ENCODE measurements at places on chromosomes 16 and 17.
A peak's percentile ranks its signal among the peaks of the same experiment; 100 is the strongest.

GRCh38 chr17:44385287-44386181 lies 3.9 kb downstream of the ITGA2B start:
- peak; percentile 35 for DNase-seq

- no peak for DNase-seq
Observed at GRCh38 chr16:3122926-3123570, 10.7 kb downstream of the ZNF205 start.

DNA sequence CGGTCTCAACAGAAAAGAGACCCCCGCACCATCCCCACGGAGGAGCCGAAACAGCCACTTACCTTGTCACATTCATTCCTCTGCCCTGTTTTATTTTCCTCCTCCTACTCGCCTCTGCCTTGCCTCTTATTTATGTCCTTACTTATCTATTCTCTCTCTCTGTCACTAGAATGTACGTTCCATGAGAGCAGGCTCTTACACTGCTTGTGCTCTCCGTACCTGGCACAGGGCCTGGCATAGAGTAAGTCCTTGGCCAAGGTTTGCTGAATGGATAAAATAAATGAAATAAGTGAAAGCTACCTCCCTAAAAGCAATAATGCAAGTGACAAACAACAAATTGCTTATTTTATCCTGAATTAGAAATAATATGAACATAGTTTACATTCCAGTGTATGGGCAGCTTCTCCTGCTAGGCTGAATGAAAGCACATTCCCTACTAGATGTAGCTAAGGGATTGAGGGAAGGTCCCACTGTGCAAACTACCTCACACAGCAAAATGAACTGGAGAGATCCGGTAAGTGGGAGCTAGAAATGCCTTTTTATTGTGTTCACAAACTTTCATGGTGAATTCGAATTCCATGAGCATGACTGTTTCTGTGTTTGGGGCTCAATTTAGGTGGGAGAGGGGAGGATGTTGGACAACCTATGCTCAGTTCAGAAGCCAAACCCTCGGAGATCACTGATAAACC lies 173.1 kb downstream of the PARN start:
- DNase-seq = no peak

GRCh38 chr17:59842901-59843652 lies 49.7 kb downstream of the TUBD1 start:
- no peak for DNase-seq

DNA sequence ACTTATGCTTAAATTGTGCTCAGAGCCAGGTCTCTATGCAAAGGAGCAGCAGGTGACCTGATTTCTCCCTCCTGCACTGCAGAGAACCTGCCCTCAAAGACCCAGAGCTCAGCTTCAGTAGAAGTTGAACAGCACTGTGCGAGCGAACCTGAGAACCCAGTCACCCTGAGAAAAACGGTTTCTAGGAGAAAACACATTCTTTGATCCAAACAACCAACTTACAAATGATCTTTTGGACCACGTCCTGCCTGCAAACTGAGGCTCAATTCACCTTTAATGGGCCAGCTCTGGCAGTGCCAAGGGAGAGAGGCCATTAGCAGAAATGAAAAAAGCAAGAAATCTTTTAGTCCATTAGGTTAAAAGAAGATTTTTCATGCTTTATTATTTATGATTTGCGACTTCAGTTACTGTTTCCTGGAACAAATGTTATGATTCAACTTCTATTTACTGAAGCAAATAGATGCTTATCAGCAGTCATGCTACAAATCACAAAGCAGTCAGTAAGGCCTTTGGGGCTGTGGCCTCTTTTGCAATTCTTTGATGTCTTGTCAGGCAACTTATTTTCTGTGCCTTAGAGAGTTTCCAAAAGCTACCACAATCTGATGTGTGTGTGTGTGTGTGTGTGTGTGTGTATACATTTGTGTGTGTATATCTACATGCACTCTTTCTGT lies 65.7 kb upstream of the LRRC37A3 start:
- peak; percentile 15 for DNase-seq

DNA sequence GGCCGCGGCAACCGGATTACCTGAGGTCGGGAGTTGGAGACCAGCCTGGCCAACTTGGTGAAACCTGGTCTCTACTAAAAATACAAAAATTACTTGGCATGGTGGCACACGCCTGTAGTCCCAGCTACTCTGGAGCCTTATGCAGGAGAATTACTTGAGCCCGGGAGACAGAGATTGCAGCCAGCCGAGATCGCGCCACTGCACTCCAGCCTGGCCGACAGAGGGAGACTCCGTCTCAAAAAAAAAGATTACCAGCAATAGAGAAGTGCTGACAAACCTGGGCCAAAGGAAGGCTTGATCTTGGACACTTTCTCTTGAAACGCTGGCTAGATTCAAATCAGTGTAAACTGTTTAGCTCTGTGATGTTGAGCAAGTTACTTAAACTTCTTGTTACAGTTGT lies 4.3 kb downstream of the MT1H start:
- DNase-seq = no peak

- DNase-seq = no peak
Observed at GRCh38 chr16:69610356-69610755, 44.6 kb downstream of the NFAT5 start.

GRCh38 chr17:51739245-51739886 lies 419.1 kb downstream of the CA10 start:
- no peak for DNase-seq

DNA sequence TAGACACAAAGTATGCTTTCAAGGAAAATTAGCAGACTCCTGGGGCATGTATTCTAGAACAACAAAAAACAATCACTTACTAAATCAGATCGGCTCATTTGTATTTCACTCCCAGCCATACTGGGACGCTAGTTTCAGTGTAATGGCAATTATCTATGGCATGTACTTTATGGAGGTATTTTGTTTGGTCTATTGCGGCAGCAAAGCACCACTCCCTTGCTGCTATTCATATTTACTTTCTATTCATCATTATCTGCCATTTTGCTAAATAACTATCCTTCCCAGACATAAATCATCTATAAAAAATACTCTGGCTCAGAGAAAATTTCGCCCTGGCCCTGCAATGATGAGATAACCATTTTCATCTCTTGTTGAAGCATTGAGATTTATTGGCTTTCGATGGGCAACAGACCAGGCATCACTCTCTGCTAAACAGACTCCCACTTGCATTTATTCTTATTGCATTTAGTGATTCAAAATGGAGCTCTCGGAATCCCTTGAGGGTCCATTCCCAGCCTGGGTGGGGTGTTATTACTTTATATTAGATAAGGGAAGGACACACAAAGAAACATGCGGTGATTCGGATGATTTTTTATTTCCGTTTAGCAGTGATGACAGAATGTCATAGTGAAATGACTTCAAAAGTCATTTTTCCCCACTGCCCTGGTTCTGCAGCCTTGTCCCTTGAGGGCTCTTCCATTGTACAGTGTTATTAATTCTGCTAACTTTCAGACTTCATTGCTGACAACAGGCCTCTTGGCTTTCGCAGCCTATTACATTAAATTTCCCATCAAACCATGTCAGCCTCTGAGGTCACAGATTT lies 225.8 kb downstream of the IRX3 start:
- no peak for DNase-seq

- no peak for DNase-seq
Observed at GRCh38 chr16:52650789-52651188, 103.8 kb upstream of the TOX3 start.

DNA sequence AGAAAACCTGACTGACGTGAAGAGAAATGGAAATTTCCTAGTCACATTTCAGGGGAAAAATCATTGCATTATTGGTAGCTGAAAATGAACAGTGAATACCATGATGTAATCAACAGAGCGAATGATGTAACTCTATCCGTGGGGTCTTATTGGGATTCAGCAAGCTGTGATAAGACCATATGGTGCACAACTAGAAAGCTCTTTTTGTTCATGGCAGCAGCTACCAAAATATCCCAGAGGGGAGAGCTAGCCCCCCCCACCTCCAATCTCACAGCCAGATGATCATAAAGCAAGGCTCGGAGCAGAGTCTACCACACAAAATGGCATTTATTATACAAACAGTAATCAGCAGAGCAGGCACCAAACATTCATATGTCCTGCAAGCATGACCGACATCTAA lies 22.2 kb upstream of the DNAH17 start:
- DNase-seq = no peak

DNA sequence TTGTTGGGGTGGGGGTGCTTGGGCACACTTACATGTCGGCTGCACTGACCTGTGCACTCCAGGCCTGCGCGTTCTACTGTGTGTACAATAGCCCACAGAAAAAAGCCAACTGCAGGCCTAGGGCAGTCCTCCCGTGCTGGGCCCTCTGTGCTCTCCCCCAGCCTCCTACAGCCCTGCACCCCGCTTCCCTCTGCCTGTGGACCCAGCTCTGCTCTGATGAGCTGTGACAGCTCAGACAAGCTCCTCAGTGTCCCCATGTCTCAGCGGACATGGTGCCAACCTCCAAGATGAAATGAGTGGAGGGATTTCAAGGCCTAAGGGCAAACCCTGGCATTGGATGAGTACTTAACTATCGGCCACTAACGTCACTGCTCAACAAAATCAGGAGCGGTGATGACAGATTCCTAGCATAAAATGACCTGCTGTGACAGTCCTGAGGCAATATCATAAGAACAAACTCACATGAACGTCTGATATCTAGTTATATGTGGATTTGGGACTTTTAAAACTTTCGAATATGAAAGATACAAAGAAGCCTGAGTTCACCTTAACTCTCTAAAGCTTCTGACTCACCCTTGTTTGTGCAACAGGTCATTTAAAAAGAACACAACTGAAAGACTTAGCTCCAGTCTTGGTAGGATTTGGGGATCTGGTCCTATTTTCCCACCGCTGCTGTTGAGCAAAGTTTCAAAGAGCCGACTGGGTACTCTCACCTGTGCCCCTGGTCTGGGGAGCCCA lies 34.7 kb downstream of the CCDC57 start:
- DNase-seq = no peak

GRCh38 chr16:47980212-47980611 lies 175.6 kb downstream of the ABCC12 start:
- DNase-seq = no peak

DNA sequence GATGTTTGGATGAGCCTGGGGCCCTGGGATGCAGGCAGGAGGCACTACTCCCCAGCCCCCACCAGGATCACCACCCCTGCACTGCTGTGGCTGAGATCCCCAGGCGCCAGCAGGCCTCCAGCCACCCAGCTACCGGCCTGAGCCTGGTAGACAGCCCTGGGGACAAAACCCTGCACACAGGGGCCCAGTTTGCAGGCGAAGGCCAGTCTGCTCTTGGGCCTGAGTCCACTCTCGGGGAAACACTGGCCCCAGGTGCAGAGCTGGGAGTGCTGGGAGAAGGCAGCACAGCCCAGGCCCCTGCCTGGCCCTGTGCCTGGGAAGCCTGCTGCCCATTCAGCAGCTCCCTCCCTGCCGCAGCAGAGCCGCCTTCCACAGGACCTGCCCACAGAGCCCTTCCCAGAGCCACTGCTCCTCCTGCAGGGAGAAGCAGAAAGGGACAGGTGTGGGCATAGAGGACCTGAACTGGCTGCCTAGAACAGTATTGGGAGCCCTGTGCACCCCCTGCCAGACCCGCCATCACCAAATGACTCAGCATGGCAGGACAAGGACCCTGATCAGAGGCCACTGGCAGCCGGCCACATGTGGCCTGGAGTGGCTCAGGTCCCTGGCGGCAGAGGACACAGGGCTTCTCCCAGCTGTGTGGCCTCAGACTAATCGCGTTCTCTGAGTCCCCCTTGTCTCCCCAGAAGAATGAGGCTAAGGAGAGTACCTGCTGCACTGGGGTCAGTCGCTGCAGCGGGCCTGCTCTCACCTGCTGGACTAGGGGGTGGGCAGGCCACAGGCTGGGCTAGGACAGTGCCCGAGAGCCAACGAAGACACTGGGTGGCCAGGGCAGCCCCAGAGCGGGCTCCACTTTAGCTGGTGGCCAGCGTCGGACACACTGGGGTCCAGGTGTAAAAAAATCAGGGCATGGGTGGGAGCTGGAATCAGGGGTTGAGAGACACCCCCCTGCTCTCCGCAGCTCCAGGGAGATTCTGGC lies 10.7 kb downstream of the MSRB1 start:
- no peak for DNase-seq

GRCh38 chr16:1781758-1782407 lies 488 bp downstream of the SPSB3 start:
- no peak for DNase-seq

DNA sequence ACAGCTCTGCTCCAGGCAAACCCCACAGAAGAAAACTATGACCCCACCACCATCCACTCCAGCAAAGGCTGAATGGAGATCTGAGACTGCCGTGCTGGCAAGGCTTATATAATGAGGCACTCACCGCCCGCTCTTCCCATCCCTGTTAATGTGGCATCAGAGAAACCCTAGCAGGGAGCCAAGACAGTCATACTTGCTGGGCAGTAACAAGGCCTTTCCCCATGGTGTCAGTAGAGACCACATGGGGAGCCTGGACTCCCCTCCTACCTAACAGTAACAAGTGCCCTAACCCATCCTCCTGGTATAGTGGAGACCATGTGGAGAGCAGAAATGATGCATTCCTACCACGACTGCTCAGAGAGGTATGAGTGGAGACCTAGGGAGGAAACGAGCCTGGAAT lies 235.2 kb downstream of the C16orf78 start:
- no peak for DNase-seq

DNA sequence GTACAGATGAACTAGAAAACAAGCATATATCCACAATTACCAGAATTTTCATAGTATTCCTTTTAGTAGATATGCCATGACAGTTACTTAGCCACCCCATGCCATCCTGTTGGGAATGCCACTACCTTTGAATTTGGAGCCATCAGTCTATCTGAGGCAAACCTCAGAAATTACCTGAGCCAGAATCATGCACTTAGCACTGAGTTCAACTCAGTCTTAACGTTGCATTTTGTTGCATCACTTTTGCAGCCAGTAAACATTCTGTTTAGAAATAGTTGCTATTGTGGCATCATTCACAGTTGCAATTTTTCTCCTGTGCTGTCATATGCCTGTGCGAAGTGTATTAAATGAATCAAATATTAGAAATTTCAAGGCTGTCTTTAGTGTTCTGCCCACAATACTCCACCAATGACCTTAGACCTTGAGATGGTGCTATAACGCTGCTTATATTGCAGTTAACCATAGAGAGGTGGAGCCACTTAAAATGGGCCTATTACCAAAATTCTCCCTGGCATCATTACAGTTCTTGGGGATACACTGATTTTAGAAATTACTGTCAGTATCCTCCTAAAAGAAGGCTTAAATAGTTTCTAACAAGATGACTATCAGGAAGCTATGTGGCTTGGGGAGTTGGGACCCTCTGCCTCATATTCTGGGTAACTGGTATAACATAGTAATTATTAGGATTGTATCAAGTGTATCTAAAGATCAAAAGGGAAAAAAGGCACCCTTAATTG lies 11.1 kb downstream of the PTRH2 start:
- no peak for DNase-seq

DNA sequence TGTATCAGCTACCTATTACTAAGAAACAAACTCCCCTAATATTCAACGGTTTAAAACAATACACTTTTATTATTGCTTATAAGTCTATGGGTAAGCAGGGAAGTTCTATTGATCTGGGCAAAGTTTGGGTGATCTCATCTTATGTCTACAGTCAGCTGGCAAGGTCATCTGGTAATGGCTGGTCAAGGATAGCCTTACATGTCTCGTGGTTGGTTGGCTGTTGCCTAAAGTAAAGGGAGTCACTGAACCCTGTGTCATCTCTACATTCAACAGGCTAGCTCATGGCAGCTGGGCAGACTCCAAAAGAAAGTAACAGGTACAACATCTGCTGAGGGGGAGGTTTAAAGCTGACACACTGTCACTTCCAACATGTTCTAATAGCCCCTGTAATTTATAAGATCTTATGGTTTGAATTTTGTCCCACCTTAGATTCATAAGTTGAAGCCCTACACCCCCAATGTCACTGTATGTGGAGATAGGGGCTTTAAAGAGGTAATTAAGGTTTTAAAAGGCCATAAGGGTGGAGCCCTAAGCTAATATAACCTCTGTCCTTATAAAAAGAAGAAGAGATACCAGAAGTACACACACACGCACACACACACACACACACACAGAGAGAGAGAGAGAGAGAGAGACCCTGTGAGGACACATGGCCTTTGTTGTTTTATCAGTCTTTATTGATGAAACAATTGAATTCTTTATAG lies 419.1 kb downstream of the NPIPA8 start:
- no peak for DNase-seq

Data from C1 segment of cervical spinal cord (tissue), 14 donors.